Stimulated activated CD8-positive, alpha-beta memory T cell treated with anti-CD3 and anti-CD28 coated beads, Interleukin-4, amount 100 ng/mL, for 24 hours (primary cell): ENCODE measurements at places on chromosomes 2 and 18.

- no peak for DNase-seq
Measured at GRCh38 chr18:58527285-58527951, 101.5 kb downstream of the ALPK2 start.

DNA sequence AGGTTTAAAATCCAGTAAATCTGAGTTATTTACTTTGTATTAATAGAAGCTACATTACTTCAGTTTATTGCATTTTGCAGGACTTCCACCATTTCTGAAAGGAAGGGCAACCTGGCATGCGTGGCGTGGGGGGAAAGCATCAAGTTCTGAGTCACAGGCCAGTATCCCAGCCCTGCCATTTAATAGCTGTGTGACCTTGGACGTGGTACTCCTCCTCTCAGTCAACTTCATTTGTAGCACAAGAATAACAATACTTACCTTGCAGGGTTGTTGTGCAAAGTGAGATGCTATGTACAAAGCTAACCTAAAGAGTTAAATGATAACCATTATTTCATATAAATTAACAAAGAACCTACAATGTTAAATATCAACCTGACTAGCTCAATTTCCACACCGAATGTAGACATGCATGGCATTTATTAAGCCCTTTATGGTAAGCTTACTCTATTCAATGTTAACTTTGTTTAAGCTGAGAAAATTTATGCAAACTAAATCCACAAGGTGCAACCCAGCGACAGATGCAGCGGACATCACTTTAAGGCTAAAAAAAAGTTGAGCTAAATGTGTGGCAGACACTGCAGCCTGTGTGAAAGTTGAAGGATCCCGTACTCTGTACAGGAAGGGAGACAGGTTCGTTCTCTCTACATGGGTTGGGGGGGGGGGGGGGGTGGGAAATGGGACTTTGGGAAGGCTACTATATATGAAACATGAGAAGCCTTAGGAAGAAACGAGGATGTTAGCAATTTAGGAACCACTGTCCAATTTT, 17.2 kb upstream of the STPG4 start:
- DNase-seq, result no peak

DNA sequence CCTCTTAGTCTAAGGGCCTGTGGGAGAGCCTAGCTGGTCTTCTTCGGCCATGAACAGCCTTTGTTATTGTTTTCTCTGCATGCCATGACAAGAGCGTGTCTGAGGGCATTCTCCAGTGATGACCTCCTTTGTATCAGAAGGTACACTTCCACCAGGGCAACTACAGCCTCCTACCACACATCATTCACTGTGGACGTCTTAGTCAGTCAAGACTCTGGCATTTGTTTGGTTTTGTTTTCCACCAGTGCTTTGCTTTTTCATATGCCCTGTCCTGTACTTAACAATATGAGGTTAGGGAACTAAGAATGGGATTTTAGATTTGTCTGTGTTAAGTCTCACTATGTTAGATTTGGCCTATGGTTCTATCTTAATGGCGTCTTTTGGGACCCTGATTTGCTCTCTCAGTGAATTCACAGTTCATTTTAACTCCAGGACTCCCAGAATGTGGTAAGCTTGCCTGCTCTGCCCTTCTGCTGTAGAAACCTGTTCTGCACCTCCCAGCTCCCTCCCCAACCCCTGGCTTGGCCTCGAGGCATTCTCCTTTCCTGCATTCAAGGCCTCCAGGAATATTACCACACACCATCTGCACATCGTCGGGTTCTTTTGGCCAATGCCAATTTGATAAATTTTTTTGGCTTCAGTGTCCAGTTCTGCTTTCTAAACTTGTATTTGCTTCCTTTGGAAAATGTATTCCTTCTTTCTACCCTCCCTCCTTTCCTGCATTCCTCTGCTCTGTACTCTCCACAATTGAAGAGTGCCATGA, 42.8 kb upstream of the IL1R1 start:
- no peak for DNase-seq

DNA sequence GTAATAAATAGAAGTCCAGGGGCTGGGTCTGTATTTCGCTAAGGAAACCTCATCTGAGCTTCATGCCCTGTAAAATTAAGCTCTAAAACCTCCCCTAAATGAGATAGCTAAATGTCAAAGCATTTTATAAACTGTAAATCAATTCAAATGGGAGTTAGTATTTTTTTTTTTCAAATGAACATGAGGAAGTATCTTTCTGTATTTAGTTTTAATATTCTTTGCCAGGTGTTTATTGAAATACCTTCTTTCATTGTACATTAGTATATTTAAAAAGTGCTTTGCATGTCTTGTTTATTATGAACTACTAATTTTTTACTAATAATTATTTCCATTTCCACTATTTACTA, 47.7 kb downstream of the ATIC start:
- no peak for DNase-seq

DNA sequence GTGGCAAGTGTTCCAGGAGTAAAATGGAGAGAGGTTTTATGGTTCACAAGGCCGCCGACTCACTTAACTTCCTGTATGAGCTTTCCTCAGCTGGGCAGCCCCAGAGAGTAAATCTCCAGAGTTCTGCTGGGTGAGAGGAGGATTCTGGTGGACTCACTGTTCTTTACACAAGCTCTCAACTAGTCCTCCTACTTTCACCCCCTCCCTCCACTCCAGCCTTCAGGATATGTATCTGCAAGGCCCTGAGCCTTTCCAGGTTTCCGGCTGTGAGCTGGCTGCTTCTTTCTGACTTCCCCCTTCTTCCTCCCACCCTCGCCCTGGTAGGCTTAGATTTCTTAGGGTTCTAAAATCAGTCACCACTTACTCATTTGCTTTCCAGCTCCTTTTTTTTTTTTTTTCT, 34.0 kb downstream of the EML6 start:
- no peak for DNase-seq

DNA sequence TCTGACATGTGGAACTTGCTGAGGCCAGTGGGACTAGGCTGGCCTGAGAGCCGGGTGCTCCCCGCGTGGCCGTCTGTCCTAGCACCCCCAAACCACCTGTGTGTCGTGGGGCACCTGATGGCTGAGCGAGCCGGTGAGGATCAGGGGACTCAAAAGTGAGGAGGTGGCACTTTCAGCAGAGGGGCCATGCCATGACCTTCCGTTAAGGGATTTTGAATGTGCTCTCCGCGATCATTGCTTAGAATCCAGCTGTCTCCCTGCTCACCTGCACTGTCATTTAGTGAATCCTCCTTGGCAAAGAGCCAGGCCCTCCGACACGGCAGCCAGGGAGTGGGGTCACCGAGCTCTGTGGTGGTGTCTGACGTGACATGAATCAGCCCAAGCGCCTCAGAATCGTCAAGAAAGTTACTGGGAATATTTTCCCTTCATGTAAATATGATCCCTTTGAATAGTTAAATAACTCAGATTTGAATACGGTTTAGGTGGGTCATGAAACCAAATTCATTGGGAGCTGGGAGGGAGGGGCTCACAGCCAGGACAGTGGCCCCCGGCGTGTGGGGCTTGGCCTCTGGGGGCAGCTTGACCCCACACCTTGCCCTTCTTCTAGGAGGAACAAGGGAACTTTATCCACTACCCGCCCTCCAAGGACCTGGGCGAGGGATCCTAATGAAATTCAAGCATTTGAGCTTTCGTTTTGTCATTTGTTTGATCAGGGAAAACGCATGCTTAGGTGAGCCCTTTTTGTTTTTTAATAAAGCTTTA, 9.5 kb downstream of the NFATC1 start:
- no peak for DNase-seq

DNA sequence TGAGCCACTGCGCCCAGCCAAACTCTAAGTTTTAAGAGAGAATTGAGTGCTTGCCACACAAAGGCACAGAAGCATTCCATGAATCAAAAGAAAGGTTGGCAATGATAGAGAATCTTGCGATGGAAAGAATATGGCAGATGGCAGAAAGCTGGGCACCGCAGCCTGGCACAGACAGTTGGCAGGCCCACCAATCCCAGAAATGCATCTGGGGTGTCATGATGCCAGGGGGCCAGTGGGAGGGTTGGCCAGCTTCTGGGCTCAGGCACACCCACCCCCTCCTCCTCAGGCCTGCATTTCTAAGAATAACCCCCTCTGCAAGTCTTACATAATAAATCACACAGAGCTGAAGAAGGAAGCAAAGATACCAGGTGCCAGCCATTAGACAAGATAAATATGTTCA, 19.6 kb downstream of the ZNF2 start:
- DNase-seq, result no peak
